ENCODE measurements at places on chromosomes 1 and 21.
A peak's percentile ranks its signal among the peaks of the same experiment; 100 is the strongest.

DNA sequence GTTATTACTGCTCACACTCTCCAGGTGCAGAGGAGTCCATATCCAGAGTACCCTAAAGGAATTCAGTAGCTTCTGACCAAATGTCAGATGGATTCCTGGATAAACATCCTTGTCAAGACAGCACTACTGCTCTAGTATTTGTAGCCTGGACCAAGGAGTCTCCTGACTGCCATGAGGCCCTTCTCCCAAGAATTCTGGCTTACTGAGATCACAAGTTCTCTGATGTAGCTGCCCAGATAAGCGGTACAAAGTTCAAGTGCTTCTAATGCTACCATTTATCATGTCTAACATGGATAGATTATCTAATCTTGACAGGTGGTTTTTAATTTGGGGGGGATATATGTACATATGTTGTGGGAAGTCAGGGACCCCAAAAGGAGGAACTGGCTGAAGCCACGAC, 196.6 kb upstream of the HMCN1 start:
- DNase-seq: no peak

DNA sequence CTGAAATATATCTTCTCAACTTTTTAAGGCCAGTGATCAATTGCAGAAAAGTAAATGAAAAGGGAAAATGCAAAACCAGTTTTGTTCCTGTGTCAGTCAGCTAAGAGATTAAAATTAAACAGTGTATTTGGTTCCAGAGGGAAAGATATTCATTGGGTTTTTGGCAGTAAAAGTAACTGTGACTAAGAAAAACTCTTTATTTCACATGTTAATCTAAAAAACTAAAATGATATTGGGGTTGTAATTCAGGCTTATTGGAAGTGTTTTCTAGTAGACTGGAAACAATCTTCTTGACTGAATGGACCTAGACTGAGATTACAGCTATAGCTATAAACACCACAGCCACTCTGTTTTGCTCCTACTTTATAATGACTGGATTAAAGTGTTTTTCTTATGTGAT, 413.9 kb downstream of the ADGRL2 start:
- no peak for DNase-seq

DNA sequence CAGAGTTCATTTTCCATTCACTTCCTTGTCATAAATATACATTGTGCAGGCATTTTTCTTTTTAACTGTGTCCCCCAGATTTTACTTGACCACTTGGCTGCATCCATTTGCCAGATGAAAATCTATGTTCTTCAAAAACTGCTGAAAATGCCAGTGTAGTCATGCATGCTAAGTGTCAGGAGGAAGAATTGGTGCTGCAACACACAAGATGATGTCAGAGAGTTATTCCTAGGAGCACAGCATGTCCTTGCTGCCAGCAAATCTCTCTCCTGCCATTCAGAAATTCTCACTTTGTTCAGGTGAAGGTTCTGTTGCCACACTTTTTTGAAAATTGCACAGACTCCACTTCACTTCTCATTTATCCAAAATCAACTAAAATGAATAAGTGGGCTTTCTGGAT, 106.4 kb upstream of the MAGI3 start:
- DNase-seq: no peak

GRCh38 chr1:172484252-172484651, 40.4 kb upstream of the PIGC start:
- DNase-seq: no peak

DNA sequence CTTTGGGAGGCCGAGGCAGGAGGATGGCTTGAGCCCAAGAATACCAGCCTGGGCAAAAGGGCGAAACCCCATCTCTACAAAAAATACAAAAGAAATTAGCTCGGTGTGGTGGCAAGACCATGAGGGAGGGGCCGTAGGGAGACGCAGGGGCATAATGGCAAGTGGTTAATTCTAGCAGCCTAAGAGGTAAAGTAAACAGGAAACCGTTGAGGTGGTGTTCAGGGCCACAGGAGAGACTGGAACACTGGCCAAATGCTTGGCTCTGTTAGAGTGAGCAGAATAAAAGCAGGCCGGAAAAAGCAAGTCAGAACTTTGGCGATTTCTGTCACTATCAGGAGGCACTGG, 89.2 kb downstream of the RIPK4 start:
- DNase-seq: no peak

- DNase-seq: no peak
Measured at GRCh38 chr21:25737421-25737820, 2.6 kb downstream of the GABPA start.

DNA sequence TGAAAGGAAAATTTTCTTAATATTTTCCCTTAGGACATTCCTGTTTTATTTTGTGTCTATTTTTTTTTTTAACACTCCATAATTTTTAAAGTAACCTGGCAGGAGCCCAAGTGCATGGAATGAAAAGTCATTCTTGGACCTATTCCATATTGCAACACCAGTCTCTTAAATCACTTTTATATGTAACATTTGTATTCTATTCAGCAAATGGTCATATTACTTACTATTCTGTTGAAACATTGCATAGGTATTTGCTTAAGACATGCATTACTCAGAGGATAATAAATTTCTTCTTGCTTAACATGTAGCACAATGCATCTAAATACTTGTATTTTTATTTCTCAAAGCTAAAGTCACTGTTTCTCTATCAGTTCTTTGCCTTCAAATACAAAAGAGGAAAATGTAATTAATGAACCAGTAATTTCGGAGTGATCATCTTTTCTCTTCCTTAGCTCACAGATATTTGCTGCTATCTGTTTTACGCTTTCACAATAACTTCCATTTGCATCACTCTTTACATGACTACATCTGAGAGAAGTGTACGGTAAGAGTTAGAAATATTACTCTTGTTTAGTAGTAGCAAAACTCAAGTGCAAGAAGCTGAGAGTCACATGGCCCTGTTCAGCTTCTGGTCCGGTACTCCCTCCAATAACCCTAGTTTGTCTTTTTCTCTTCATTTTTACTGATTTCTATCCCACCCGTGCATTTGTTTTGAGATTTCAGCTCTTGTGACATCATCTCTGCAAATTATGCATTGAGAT, 394.8 kb downstream of the USP25 start:
- no peak for DNase-seq

DNA sequence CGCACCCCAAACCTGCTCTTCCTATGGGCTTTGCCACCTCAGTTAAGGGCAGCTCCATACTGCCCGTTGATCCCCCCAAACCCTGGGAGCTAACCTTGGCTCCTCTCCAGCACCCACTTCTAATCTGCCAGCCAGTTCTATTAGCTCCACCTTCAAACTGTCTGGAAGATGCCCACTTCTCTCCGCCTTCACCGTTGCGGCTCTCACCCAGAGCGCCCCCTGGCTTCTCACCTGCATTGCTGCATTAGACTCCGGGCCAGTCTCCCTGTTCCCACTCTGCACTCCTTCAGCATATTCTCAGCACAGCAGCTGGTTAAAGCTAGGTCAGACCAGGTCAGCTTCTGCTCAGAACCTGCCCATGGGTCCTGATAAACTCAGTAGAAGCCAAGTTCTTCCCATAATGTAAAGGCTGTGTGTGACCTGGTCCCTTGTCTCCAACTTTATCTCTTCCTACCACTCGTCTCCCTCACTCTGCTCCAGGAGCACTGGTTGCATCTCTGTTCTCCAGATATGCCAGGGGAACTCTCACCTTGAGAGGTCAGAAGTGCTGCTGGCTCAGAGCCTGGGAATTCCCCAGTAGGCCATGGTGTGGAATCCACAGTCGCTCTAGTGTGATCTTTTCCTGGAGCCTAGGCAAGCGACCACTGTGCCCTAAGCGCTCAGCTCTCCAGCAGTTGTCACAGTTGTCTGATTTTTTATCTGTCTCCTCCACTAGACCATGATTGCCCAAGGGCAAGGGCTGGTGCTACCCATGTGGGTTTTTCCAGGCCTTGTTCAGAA, 150.3 kb downstream of the HMGB4 start:
- peak; percentile 17 for DNase-seq

DNA sequence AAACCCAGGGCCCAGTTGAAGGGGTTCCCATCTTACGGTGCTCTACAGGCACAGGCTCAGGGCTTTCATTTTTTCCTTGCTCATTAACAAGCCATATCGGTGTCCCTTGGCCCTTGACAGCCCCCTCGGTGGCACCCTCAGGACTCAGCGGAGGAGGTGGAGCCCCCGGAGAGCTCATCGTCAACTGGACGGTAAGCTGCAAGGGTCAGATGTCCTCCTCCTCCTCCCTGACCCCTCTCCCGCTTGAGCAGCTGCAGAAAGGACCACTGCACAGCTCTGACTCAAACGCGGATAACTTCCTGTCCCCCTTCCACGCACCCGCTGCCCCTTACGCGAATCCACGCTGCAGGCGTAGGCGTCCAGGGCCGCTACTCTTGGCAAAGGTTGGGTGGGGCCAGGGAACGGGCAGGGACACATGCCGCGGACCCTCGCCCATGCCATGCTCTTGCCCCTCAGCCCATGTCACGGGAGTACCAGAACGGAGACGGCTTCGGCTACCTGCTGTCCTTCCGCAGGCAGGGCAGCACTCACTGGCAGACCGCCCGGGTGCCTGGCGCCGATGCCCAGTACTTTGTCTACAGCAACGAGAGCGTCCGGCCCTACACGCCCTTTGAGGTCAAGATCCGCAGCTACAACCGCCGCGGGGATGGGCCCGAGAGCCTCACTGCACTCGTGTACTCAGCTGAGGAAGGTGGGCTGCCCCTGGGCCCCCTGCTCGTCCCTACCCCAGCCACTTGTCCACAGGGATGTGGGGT, 14.7 kb downstream of the TMEM81 start:
- no peak for DNase-seq

DNA sequence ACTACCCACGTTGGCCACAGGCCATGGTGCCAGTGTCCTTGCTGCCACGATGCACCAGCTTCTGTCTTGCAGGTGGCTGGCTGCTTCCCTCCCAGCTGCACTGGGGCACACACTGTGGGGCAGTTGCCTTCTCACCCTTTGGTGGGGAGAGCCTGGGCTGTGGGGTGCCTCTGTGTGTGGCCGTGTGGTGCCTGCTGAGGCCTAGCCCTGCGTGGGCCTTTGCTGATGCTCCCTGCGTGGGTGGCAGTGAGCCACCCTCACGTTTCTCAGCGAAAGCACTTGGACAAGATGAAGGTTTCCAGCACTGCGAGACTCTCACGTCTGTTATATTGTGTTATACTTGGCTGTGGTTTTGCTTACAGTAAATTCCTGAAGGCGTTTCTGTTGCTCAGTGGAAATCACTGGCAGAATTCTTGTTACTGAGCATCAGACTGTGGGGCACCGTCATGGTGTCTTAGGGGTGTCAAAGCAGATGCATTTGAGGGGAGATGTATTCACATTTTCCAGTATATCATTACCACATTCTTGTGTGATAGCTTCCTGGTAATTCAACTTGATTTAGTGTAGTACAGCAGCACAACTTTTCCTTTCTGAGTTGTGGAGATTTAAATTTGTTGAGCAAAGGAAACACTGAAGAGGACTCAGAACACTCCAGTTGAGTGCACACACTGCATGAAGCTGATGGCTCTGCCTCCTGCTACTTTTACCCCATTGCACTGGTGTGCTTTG, 124.7 kb downstream of the PCBP3 start:
- DNase-seq: no peak

DNA sequence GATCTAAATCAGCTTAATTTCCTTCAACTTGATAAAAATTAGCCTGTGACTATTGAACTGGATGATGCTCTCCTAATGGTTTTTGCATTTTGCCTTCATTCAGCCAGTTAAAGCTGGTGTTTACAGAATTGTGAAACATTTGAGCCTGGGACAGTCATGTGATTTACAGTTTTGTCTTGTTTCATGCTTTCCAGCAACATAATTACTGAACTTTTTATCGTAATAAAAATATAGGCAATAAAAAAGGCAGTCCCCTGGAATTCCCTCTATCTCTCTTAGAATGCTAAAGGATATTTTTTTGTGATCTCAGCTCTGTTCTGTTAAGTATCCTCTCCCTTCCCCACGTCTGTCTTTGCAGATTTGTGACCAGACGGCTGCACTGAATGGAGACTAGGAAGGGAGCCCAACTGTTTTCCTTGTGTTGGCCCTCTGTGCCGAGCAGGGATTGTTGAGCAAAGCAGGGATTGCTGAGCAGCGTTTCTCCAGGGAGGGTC, 70.3 kb upstream of the RGL1 start:
- no peak for DNase-seq

DNA sequence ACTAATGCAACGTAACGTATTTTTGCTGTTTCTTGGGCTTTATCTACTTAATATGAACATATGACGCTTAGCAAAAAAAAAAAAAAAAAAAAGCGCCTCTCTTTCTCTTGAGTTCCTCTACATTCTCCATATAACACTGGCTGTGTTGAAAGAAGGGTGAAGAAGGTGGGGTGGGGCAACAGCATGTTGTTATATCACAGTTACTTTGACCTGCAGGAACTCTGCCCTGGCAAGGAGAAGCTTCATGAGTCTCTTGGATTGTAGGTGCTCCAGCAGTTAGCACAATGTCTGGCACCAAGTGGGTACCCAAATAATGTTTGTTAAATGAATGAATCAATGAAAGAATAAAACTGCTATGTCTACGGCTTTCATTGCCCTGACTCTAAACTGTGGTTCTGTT, 162.6 kb downstream of the ATG4C start:
- DNase-seq: no peak

GRCh38 chr1:86156566-86157455, at the start of gene COL24A1:
TSS of gene COL24A1 (minus strand) at chr1:86156772. CDS start at chr1:86156396, 376 bp downstream.
- DNase-seq: no peak

- DNase-seq: no peak
Measured at GRCh38 chr1:12040457-12041051, 21.3 kb downstream of the MIIP start.

GRCh38 chr21:31012133-31013089, 25.9 kb downstream of the KRTAP19-8 start:
- DNase-seq: no peak

DNA sequence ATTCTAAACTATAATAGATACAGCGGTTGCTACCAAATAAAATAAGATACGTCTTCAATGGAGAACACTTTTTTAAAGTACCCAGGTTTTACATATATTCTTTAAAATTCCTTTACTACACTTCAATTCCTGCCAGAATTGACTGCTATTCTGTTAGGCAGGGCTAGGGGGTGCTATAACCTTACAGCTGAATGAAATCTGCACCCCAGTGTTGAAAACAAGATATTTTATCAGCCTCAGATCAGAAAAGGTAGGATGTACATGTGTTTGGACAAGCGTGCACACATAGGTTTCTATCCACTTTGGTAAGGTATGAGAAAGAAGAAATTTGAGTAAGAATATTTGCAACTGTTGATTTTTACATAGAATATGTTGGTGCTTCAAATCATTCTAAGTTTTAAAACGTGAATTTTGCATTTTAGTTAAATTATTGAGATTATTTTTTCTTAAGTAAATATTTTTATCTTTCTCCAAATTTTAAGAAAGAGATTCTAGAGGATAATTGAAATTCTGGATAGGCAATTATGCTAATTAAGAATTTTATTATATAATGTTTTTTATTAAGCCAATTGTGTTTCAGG, 490.8 kb upstream of the ADGRL4 start:
- DNase-seq: no peak

GRCh38 chr1:94797291-94797690, 22.9 kb upstream of the SLC44A3 start:
- no peak for DNase-seq

GRCh38 chr1:2646837-2647236, 14.0 kb upstream of the MMEL1 start:
- DNase-seq: no peak

Measured in activated CD4-positive, alpha-beta memory T cell treated with anti-CD3 and anti-CD28 coated beads, Interleukin-2, amount 10 ng/mL, durations not matched to agents 7 days and 5 days (primary cell).